ENCODE measurements at places on chromosomes 16 and 17.
A peak's percentile ranks its signal among the peaks of the same experiment; 100 is the strongest.

DNA sequence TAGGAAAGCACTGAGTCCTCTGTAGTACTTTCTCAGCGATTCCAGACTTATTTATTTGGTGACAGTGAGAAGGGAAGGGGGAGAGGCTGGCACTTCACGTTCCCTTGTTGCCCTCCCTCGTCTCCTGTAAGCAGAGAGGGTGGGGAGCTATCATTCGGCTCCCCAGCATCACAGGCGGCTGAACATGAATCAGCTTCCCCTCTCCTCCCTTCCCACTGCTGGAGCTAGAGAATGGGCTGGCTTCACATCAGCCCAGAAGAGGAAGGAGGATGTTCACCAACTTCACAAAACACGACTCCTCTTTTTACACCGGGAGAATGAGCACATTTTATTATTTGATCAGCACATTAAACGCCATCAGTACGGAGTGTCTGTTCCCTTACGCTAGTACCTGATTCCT is 6.7 kb upstream of the CMIP start:
- DNase-seq: no peak

DNA sequence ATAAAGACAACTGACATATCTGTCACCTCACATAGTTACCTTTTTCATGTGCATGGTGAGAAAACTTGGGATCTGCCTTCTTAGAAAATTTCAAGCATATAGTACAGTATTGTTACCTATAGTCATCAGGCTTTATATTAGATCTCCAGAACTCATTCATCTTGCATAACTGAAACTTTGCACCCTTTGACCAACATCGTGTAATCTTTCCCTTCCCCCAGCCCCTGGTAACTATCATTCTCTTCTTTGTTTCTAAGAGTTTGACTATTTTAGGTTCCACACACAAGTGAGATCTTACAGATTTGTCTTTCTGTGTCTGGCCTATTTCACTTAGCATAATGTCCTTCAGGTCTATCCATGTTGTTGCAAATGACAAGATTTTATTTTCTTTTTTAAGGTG is 22.9 kb upstream of the TBX4 start:
- no peak for DNase-seq

GRCh38 chr17:68142595-68142994 is 105.2 kb upstream of the AMZ2 start:
- no peak for DNase-seq

GRCh38 chr17:58352596-58353388 is 791 bp upstream of the SUPT4H1 start:
- DNase-seq: no peak

DNA sequence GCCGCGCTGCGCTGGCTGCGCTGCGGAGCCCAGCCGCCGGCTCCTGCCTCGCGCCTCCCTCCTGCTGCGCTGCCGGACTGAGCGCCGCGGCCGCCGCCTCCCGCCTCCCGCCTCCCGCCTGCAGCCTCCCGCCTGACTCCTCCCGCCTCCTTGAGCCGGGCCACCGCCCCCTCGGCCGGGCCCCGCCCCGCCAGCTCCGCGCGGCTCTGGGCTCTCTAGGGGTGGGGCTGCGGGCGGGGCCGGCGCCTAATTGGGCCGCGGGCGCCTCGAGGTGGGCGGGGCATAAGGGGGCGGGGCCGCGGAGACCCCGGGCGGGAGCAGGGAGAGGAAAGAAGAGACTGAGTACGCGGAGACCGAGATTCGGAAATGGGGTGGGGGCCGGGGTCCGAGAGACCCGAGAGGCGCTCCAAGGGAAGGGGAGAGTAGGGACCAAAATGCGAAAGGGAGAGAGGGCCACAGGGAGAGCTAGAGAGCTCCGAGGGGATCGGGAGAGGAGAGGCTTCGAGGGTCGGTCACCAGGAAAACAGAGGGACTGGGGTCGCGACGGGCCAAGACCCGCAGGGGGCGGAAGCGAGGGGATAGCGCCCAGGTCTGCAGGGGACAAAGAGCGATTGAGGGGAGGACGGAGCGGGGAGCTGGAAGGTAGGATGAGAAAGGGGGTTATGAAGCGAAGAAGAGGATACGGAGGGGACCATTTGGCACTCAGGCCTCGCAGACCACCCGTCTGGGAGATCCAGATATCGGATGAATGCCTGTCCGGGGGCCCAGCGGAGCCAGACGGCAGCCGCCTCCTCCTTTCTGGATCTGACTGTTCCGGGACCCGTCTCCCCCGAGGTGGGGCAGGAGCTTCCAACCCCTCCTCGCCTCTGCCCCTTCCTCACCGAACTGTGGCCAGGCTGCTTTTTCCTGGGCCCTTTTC is at the start of gene C1QL1:
Gene C1QL1 (minus strand): TSS at position 79 of the 919 bp plus-strand sequence. CDS start 255 bp downstream, outside the sequence.
- DNase-seq: peak; percentile 89

DNA sequence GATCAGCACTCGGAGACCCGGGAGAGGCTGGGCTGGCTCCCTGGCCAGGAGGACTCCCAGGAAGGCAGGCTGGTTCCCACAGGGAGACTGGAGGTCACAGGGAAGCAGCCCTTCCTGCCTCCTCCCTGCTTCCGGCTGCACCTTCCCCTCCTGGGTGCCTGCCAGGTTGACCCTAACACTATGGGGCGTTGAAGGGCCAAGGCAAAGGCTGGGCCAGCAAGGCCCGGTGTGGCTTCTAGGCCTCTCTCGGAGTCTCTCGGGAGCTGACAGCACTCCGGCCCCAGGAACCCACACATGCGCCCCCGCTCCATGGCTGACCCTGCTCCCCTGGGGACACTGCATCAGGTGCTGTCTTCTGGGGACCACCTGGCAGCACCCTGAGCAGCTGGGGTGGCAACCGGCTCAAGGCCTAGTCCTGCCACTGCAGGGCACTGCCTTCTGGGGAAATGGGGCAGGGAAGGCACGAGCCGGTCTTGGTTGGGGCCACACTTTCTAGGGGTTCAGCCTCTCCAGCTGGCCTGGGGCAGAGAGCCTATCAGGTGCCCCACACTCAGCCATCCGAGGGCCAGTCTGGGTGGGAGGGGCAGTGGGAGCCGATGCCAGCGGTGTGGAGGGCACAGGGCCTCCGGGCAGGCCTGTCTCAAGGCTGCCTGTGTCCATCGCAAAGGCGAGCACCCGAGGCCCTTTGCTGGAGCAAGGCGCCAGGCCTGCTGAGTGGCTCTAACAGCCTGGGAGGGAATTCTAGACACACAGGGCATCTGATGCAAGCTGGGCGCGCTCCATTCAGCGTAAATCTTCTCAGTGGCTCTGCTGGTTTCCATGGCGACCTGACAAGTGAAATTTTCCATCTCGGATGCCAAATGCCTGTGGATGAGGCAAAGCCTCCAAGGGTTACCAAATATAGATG is 5.6 kb upstream of the MTSS2 start:
- no peak for DNase-seq

DNA sequence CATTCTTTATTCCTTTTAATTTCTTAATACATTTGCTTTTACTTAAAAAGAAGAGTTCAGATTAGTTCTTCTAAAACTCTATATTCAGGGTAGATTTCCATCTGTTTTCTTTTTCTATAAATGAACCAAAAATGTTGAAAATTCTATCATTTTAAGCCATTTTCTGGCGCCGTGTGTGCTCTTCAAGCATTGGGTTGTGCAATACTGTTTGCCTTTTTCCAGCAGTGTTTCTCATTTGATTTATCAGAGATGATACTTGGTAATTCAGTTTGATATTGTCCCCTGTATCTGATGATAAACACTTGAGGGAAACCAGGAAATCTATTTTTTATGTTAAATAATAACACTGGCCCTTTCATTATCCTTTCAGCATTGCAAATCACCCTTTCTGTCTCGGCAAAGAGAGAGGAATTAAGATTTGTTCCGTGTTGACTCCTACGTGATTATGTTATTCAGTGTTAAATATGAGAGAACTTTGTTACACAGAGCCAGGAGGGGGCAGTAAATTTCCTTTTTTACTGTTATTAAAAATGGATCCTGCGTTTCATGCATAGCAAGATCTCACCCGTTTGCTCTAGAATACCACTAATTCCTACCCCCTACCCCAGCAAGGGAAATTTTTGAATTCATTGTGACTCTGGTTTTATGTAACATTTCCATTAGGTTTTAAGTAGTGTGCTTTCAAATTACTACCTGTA is 606.9 kb upstream of the RBFOX1 start:
- no peak for DNase-seq

DNA sequence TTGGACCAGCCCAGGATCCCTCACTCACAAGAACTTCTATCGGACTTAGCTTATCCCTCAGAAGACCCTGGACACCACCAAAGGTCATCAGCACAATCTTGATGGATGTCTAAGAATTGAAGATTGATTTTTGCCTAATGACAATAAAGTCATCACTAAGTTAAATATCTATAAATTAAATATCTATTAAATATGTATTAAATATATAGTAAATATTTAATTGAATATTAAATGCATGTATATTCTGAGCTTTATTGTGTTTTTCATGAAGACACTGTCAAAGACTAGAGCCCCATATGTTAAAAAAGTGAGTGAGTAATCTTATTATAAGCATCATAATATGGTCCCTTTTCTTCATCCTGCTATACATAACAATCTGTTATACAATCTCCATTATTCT is 751.1 kb downstream of the KCNJ2 start:
- no peak for DNase-seq

All from NCI-H1930 (cell line).